ENCODE measurements at places on chromosomes 1 and 21.

- DNase-seq, result no peak
These were observed 5.3 kb downstream of the CBR1 start for GRCh38 chr21:36075171-36075570.

GRCh38 chr1:30984165-30984889 is 75.8 kb upstream of the SDC3 start:
- no peak for DNase-seq

- no peak for DNase-seq
These were observed 472 bp upstream of the USP25 start for GRCh38 chr21:15729346-15729673.

GRCh38 chr1:62012836-62013235 is 181.8 kb upstream of the L1TD1 start:
- DNase-seq, result peak; percentile 43

DNA sequence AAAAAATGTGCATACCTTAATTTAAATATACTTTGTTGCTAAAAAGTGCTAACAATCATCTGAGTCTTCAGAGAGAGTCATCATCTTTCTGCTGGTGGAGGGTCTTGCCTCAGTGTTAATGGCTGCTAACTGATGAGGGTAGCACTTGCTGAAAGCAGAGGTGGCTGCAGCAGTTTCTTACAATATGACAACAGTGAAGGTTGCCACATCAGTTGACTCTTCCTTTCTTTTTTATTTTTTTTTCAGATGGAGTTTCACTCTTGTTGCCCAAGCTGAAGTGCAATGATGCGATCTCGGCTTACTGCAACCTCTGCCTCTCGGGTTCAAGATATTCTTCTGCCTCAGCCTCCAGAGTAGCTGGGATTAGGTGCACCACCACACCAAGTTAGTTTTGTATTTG is 2.6 kb upstream of the CFAP45 start:
- no peak for DNase-seq

DNA sequence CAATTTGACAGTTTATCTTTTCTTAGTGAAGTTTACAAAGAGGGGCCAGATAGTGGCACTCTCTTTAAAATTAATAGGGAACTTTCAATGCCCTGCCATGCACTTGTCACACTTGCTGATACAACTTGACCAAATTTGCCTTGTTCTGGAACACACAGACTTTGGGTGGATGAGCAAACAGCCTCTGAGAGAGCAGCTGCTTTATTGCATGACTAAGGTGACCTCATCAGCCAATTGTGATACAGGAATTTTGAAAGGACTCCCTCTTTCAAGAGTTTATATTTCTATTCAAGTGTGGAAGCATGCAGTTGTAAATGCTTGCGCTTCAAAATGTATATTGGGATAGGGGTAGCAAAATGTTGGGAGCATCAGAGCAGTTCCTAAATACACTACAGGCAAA is 2.1 kb upstream of the RGS1 start:
- DNase-seq, result no peak

DNA sequence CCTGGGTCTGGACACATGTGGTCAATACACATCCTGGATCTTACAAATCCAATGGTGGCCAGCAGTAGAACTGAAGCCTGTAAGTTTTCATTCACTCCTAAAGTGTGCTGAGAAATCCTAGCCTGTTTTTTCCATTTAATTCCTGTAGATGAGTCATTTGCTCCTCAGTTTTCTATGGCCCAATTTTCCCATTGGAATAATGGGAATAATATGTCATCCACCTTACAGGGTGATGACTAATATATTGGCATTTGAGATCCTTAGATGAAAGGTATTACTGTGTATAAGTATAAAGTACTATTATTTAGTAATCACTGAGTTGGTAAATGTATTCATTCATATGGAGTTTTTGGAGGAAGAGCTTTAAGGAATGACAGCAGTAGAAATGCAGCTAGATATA is 89.7 kb upstream of the ADAR start:
- no peak for DNase-seq

DNA sequence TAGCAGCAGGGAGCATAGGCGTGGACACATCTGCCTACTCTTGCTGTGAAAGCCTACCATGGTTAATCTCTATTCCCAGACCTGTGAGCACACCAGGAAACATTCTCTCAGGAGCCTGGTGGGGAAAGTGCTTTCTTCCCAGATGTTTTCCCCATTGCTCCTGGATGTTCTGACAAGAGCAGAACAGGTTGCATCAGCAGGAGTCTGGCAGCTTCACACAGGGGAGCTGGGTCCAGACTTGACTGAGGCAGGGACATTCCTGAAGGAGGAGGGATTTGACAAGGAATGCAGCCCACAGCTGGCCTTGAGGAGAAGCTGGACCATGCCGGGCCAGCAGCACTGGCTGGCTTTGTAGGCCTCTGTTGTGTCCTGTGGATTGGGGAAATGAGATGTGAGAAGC is 21.0 kb upstream of the ARTN start:
- DNase-seq, result no peak

- peak; percentile 40 for DNase-seq
These were observed 33.4 kb downstream of the CYP2J2 start for GRCh38 chr1:59892841-59893811.

- DNase-seq, result no peak
These were observed 1.0 kb downstream of the ANGEL2 start for GRCh38 chr1:213014642-213015041.

- DNase-seq, result peak; percentile 87
These were observed 34.3 kb upstream of the ECE1 start for GRCh38 chr1:21324368-21325141.

DNA sequence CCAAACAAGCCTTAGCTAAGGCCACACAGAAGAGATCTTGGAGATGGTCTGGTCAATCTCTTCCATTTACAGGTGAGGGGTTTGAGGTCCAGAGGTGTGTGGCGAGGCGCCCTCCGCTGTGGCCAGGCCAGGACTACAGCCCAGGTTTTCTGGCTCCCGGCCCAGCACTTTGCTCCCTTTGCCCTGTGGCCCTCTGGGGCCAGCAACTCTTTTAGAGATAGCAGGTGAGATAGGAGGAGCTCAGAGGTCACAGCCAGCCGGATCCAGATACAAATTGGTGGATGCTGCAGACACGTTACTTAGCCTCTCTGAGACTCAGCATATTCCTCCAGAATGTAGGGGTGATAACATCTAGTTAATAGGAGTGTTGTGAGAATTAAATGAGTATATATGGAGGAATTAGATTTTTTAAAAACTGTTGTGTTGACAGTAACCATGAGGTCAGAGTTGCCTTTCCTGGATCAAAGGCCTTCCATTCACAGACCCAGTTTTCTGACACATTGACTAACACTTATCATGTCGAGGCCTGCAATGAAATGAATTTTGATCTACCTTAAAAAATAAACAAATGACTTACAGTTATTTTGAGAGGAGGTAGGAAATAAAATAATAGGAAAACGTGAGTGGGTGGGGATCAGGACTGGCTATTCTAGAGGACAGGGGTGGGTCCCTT is 16.6 kb downstream of the TEX35 start:
- DNase-seq, result no peak

GRCh38 chr1:1020000-1020404 is at the start of gene AGRN:
Gene AGRN (plus strand): TSS chr1:1020120. CDS start chr1:1020173, 53 bp downstream.
- DNase-seq, result no peak

DNA sequence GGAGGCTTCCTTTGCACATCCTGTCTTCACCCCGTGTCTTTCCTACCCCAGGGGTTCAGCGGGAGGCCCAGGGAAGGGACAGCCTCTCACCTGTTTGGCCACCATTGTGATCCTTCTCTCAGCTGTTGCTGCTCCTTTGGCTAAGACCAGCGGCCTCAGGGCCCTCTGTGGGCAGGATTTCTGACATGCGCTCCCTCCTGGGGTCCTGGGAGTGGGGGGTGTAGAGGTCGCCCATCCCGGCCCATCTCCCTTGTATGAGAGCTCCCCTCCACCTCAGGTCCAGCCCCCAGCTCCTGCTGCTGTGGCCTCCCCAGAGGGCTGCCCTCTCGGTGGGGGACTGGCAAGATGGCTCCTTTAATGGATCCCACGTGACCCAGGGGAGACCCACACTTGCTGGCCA is 120.5 kb downstream of the PRDM2 start:
- DNase-seq, result no peak

GRCh38 chr1:26772687-26773086 is 15.1 kb upstream of the PIGV start:
- no peak for DNase-seq

GRCh38 chr1:86953167-86953566 is 38.7 kb downstream of the HS2ST1 start:
- no peak for DNase-seq

- no peak for DNase-seq
These were observed 153.7 kb downstream of the PDE4B start for GRCh38 chr1:65946376-65946775.

DNA sequence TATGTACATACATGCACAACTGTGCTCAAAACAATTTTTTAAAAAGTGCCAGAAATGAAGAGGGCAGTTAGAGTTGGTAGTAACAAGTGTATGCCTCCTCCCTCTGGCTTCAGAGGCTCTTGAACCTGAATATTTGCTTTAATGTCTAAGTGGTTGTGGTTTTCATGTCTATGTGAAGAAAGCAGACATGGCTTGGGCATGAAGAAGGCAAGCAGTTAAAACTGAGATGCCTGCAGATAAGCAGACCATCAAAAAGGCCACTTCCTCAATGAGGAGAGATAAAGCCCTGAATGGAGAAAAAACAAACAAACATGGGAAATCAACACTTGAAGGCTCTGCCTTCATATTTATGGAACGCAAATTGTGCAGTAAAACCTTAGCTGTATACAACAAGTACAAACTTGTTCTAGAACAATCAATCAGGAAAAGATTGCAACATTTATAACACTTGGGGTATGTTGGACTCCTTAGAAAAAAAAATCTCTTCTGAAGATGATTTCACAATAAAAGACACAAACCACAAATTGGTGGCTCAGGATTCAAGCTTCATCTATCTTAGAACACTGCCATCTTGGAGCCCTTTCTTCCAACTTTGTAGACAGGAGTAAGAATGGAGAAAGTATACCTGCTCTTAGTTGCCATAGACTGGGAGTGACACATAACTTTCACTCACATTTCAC is 52.7 kb upstream of the PLA2G4A start:
- no peak for DNase-seq

DNA sequence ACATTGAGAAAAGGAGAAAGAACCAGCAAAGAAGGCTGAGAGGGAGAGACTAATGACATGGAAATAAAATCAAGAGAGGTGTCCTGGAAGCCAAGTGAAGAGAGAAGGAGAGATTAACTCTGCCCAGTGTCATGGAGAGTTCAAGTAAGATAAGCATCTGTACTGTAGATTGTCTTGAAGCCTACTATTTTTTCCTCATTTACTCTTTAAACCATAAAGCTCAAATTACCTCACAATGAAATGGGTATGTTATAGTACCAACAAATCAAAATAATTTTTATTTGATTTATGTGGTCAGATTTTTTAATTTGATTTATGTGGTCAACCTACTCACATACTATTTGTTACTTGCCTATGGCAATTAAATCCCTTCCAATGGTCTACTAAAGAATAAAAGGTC is 5.2 kb upstream of the PALMD start:
- no peak for DNase-seq

- DNase-seq, result no peak
These were observed 1183.7 kb downstream of the MRPL39 start for GRCh38 chr21:24423546-24423945.

DNA sequence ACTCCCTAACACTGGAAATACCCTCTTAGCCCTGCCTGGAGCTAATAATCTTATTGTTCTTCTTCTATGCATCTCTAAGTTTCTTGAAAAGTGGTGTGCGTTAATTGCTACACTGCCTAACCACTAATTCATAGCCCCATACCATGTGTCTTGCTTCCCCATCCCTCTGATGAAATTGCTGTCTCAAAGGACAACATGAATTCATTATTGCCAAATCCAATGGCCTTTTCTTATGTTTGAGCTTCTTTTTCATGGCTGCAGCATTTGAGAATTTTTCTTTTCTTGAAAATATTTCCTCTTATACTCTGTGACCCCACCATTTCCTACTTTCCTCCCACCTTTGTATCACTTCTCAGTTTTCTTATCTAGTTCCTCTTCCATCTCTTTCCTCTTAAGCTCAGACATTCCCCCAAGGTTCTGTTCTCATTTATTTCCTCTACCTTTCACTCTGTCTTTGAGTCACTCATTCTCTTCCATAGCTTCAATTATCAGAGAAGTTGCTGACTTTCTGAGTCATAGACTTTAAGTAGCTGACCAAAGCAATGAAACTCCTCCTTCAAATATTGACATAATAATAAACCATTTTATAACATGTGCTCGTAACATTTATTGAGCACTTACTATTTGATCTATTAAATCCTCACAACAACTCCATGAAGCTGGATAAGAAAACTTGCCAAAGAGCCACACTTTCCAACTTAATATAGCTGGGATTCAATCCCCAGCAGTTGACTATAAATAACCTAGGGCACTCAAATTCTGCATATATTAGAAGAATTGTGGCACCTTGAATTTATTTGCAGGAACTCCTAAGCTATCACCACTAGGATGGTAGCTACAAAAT is 35.5 kb upstream of the ATP6V1G3 start:
- DNase-seq, result no peak

DNA sequence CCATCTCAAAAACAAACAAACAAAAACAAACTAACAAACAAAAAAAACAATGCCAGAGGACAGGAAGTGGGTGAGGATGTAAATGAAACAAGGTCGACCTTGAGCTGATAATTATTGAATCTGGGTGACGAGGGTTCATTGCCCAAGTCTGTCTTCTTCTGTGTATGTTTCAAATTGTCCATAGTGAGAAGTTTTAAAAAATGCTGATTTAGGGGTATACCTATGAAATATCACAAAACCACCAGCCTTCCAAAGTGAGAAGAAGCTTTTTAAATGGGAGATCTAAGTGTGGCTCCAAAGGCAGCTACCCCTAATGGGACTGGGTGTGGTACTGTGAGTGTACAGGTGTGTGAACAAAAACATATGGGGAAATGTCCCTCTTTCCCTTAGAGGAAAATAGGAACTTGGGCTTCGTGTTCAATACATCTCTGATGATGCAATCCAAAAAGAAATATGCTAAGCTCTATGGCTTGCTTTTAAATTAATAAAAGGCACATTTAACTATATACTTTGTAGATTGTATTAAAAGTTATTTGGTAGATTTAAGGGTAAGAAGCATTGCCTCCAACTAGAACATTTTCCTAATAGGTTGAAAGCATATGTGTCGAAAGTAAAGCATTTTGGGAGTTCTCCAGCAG is 33.1 kb upstream of the VPS26C start:
- no peak for DNase-seq

DNA sequence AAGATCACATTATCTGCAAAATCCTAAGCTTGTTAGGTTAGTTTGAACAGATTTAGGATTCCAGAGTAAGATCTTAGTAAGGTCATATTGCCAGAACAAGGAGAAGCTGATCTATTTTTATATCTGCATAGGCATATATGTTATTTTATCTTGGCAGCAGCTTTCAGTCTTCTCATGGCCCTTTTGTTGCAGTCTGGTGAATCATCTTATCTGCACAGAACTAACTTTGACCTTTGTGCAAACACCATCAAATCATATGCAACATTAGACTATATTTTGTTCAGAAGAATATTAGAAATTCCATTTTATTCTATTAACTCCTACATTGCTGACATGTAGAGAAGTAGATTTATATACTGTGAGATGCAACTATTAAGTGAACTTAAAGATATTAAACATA is 107.3 kb downstream of the CLEC20A start:
- no peak for DNase-seq

GRCh38 chr1:27557596-27558340 is 46.2 kb downstream of the AHDC1 start:
- peak; percentile 70 for DNase-seq
